ENCODE measurements at places on chromosomes 16 and 17.

DNA sequence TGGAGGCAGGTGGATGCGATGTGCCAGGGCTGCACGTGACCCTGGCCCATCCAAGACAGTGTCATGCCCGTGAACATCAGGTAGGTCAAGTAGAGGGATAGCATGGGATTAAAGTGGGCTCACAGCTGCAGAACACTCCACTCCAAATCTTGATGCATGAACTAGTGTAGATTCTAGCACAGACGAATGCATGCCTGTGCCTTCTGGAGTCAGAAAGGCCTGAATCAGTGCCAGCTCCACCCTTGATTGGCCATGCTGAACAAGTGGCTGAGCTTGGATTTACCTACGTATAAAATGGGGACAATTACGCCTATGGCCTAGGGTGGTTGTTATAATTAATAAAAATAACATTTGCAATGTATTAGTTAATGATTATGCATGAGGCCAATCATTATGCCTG is 10.6 kb downstream of the IRX3 start:
- DNase-seq = no peak

DNA sequence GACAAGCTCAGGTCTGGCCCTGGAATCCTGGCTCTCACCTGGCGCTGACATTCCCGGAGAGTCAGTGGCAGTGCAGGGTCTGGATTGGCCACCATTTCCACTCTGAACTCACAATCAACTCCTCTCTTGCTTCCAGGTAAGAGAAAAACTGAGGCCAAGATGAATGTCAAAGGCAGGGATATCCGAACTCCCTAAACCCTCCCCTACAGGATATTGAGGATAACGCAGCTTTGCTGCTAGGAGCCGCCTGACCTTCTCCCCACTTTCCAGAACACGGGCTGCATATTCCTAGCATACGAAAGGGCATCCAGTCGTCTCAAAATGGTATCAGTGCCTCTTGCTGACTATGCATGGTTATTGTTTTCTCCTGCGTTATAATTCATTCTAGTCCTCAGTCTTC is 473.4 kb downstream of the SOX9 start:
- DNase-seq = no peak

- no peak for DNase-seq
These were observed 1.9 kb downstream of the RAD51C start for GRCh38 chr17:58694302-58694701.

GRCh38 chr16:28149011-28149888 is 62.5 kb downstream of the XPO6 start:
- no peak for DNase-seq

- DNase-seq = no peak
These were observed 27.1 kb downstream of the MEOX1 start for GRCh38 chr17:43634591-43635125.

GRCh38 chr16:75486014-75486675 is 9.1 kb downstream of the CHST6 start:
- no peak for DNase-seq
